GM10248 (cell line): ENCODE measurements at places on chromosomes 16 and 17.
A peak's percentile ranks its signal among the peaks of the same experiment; 100 is the strongest.

DNA sequence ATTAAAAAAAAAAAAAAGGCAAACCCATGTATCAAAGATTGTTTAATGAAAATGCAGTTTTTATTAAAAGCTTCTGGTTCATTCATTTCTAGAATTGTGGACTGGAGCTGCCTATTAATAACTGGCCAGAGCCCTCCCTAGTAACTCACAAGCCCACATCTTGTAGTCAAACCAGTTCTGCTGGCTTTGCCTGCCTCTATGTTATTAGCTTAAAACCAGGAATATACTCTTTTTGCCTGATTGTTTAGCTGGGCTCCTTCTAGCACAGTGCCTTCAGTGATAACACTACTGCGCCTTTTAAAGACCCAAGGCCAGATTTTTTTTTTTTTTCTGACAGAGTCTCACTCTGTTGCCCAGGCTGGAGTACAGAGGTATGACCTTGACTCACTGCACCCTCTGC is 26.0 kb downstream of the TAC4 start:
- no peak for DNase-seq

GRCh38 chr17:29189355-29189754 is 9.2 kb upstream of the MYO18A start:
- no peak for DNase-seq

- DNase-seq = peak; percentile 67
Observed at GRCh38 chr16:81836279-81837054, 57.4 kb downstream of the PLCG2 start.

DNA sequence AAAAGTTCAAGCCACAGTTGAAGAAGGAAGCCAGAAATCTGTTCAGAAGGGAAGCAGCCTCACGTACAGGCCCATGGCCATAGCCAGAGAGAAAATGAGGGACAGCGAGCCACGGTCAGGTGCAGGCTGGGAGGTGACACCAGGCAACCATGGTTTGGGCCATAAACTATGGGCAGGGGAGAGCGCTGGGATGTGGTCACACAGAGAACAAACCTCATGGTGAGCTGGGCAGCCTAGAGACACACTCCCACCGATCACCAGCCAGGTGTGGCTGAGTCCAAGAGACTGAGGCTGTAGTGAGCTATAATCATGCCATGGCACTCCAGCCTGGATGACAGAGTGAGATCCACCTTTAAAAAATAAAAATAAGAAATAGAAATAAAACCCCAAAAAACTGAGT is 76.5 kb downstream of the NETO2 start:
- DNase-seq = no peak

GRCh38 chr17:7354262-7354843 is 603 bp upstream of the TMEM95 start:
- peak; percentile 44 for DNase-seq

DNA sequence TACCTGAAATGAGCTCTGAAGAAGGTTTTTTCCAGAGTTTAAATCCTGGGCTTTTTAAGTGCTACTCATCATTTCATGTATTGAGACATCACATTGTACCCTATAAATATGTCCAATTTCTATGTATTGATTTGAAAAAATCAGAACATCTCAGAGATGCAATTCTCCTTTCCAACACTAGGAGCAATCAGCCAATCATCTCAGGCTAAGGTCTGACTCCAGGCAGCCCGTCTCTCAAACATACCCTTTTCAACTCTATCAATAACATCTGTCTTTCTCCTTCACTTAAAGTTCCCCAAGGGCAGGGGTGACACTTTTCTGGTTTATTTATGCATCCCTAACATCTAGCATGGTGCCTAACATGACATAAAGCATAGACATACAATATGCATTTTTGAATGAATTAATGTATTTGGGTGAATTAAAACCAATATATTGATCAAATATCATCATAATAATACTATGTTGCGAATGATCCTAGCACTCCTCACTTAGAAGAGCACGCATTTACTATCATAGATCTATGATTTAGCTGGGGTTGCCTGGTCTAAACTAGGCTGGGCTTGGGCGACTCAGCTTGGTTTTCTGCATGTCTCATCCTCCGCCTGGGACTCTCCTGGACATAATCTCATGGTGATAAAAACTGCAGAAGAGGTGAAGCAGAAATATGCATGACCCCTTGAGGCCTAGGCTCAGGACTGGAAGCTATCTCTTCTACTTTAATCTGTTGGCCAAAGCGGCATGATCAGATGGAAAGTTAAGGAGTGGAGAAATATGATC is 5.2 kb upstream of the CDH11 start:
- DNase-seq = no peak

GRCh38 chr17:34220752-34221395 is 34.2 kb upstream of the CCL2 start:
- no peak for DNase-seq
